Left renal pelvis (tissue), 4 donors: ENCODE measurements at places on chromosomes 7 and 10. TPM values are rescaled to one million over a fixed set of nuclear protein-coding genes. Genes with fewer than 3 reads are reported as not detected.

- no peak for DNase-seq
Measured at GRCh38 chr10:35565602-35566081, 39.5 kb upstream of the GJD4 start.

GRCh38 chr7:44268671-44269070 is 56.7 kb downstream of the CAMK2B start:
- no peak for DNase-seq

- DNase-seq, result no peak
Measured at GRCh38 chr10:106982268-106982667, 182.2 kb downstream of the SORCS1 start.

- no peak for DNase-seq
Measured at GRCh38 chr7:75937958-75938786, 23.2 kb downstream of the POR start.

DNA sequence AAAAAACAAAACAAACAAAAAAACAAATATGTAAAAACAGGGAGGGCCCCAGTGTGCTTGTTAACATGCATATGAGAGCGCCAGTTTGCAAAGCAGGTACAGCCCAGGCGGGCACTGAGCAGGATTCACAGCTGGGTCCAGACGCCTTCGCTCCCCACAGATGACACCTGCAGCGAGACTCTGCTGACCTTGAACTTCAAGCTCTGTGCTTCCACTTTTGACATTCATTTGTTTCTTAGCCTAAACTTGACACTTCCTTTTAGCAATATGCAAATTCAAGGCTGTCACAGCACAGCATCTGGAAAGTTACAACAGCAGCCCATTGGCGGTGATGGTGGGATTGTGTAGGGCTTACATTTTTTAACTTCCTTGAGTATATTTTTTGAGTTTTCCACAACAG is 88.8 kb upstream of the TNS3 start:
- DNase-seq, result no peak

DNA sequence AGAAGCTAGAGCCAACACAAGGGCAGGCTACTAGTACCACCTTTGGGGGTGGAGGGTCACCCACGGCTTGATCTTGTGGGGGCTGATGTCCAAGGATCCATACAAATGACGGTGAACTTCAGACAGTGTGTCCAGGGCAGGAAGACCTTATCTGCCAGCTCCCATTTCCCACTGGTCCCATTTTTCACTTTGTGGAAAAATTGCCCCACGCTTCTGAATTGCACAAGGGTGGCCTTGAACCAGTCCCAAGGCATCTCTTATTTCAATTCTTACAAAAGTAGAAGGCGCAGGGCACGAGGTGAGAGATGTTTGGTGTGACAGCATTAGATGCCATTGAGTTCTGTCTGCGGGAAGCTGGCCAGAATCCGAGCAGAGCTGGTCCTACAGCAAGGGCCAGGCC is 252.7 kb upstream of the CELF2 start:
- no peak for DNase-seq

DNA sequence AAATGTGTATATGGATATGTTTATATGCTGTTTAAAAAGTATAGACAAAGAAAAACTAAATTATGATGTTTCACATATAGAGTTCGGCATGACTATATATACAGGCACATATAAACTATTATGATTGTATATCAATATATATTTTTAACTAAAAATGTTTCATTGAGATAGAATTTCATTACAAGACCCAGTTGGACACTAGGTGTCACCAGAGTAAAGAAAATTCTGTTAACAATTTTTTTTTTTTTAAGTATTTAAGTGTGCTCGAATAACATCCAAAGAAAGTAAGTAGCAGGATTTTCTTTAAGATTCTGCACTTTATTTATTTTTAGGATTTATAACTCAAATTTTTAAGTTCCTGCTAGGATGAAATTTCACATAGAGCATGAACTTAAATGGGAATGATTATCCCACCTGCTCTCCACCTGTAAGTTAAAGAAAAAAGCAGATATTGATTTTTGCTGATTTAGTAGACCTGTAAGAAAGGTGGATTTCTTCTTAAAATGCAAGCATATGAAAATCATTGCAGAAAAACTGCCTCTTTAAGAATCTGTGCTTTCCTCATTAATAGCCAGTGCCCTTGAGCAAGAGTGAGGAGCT is 961.5 kb downstream of the PCDH15 start:
- no peak for DNase-seq

DNA sequence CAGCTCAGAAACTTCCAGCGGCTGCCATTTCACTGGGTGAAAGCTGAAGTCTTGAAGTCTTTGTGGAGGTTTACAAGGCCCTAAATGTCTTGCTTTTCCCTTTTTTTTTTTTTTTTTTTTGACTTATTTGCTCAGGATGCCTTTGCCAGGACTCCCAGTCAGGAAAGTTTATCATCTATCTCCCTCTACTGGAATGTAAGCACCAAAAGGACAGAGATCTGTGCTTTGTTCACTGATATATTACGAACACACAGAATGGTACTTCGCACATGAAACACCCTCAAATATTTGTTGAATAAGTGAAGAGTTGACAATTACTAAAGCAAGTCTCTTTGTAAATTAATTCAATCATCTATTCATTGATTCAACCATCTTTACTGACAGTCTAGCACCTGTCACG is 23.2 kb downstream of the ABCB4 start:
- DNase-seq, result no peak

GRCh38 chr10:22244001-22244400 is 26.2 kb upstream of the EBLN1 start:
- DNase-seq, result no peak

- no peak for DNase-seq
Measured at GRCh38 chr7:134932707-134933370, 53.5 kb upstream of the AGBL3 start.

DNA sequence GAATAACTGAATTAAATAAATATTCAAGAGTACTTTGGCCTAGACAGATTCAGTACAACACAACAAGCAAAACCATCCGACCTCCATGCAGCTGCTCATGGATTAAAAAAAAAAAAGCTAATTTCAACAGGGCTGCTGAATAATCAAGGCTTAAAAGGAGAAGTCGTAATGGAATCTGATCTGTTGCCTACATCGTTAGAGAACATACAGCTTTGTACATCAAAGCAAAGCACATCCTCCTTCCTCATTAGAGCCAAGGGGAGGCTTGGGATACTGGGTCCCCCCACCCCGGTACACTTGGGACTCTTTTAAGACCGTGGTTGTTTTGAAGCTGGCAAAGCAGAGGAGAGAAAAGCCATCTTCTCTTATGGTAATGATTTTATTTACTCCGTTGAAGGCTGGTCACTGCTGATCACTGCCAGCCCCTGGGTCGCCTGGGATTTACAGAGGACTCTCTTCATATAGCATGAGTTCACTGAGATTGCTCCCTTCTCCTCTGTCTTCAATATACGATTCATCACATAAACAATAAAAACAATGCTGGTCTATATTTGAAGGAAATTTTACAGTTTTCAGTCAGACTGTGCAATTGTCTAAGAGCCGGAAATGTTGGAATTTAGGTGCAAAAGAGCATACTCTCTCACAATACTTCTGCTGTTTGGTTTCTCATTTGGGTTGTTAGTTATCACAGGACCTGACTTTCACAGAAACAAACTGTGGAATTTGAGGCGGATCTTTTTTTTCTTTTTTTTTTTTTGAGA is 148.8 kb downstream of the FAM107B start:
- DNase-seq, result no peak

GRCh38 chr7:113370910-113371309 is 252.6 kb upstream of the SMIM30 start:
- no peak for DNase-seq

DNA sequence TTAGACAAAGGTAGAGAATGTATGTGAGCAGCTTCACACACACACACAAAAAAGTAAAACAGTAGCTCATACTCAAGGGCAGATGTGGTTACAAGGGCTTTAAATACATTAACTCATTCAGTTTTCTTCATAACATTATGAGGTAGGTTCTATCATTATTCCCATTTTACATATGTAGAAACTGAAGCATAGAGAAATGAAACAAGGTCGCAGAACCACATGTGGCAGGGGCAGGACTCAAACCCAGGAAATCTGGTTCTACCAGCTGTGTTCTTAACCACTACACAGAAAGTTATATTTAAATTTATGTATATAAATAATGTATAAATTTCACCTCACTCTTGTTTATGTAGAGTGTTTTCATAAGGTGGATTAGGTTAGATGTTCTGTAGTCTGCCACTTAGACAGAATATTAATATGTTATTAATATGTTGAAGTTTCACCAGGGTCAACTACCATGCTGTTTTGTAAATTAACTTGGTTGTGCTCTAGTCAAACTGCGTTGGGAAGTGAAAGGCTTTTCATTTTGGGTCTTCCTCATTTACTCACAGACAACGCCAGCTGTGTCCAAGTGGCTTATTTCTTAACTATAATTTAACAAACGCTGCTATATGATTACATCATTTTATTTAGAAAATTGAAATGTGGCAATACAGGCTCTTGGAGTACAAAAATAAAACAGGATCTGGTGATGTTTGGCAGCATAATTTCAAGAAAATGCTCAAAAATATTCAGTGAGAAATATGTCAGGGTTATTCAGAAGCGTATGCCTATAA is 138.4 kb downstream of the MDFIC start:
- no peak for DNase-seq

DNA sequence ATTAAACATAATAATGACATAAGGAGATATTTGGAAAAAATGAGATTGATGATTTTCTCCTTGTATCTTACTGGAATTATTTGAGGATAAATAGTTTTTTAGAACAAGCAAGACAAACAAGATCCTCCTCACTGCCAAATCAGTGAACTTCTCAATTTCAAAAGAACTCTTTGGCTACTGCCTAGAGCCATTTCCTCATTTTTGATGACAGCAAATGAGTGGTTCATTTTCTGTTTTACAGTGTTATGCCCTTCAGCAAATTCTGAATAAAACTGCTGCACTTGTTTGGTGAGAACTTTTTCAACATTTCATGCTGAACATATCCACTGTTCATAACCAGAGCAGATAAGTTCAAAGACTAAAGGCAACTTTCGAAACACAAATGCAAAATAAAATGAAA is 42.5 kb upstream of the AHR start:
- DNase-seq, result no peak

DNA sequence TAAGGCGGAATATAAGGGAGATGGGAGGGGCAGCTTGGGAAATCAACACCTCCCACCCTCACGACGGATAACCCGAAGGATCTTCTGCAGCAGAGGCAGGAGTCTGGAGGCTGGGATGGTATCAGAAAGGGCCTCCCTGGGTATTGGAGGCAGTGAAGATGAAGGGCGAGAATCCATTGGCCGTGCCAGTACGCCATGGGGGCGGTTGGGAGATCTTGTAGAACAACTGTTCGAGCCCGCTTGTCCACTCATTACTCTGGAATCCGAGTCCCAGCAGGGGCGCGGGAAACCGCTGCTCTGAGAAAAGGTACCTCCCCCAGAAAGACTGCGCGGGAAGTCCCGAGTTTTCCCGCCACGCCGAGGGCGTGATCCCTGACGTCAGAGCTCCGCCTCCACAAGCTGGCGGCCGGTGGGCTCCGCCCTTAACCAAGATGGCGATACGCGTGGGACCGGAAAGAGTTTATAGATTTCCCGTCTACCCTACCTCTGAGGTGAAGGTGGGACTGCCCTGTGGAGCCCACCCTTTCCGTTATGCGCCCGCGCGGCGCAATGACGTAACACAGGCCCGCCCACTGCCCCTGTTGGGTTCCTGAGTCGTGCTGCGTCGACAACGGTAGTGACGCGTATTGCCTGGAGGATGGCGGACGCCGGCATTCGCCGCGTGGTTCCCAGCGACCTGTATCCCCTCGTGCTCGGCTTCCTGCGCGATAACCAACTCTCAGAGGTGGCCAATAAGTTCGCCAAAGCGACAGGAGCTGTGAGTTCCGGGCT is at the start of gene NOLC1:
Gene NOLC1, plus strand, starts transcription at position 616 of the 771 bp plus-strand sequence. Its CDS starts 22 bp downstream, at position 638.
- peak; percentile 95 for DNase-seq

PON3 gene
- polyA plus RNA-seq, result 2.3 TPM

AFAP1L2 gene
- polyA plus RNA-seq, result 48.1 TPM

IKZF1 gene
- polyA plus RNA-seq, result 0.98 TPM

GIMAP1 gene
- 1.5 TPM for polyA plus RNA-seq

PAPOLB gene
- 0.10 TPM for polyA plus RNA-seq

ZNF425 gene
- polyA plus RNA-seq, result 7.6 TPM

RAMP3 gene
- 4.7 TPM for polyA plus RNA-seq

MCU gene
- polyA plus RNA-seq, result 47.2 TPM
